Kidney glomerular epithelial cell (primary cell): ENCODE measurements at places on chromosomes 6 and 20.

GRCh38 chr6:134437376-134437775 is 119.5 kb upstream of the SGK1 start:
- DNase-seq: no peak

GRCh38 chr6:7431674-7432390 is 42.2 kb downstream of the RIOK1 start:
- DNase-seq: no peak

- DNase-seq: no peak
Observed at GRCh38 chr20:57215826-57216471, 50.5 kb downstream of the BMP7 start.

DNA sequence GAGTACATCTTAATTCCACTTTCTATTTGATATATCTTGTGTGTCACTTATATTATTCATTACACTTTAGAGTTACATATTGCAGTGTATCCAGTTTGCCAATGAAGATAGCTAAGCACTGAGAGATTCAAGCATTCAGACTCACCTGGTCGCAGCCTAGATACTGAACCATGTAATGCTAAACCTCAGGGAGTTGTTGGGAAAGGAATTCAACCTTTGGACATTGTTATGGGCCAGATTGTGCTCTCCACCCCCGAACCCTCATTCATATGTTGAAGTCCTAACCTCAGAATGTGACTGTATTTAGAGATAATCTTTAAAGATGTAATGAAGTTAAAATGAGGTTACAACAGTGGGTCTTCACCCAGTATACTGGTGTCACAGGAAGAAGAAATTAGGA is 13.8 kb upstream of the KIF16B start:
- no peak for DNase-seq

DNA sequence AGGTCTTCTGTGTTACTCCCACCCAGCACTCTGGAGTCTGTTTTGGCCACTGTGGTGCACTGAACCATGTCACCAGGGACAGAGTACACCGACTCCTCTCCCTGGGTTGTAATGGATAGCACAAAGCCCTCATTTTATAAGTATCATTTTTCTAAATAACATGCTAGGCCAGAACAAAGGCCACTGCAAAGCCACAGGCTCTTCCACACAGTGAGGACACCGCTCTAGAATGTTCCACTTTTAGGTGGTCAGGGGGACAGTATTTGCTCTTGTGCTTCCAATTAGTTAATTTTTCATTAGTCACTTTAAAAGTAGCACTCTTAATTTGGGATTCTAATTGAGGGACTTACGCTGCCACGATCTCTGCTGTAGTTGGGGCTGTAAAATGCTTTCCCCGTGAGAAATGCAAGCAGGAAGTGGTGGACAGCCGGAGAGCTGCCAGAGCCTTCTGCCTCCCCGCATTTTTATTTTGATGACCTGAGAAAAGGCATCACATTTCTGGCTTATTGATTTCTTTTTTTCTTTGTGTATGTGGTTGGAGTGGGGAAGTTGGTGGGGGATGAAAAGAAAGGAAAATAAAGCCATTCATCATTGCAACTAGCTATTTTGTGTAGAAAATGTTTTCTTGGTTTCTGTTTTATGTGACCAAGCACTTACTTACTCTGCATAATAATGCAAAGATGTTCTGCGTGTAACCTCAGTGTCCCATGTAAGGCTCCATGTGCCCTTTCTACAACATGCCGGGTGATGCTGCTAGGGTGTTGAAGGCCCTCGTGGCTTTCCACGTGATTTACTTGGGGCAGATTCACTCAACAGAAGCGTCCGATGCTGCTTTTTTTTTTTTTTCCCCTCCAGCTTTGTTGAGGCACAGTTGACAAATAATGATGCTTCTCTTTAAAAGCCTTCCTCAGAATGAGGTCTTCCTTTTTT is 195.9 kb downstream of the SASH1 start:
- DNase-seq: peak; percentile 7

GRCh38 chr6:80145921-80146320 is 39.5 kb downstream of the BCKDHB start:
- DNase-seq: no peak

GRCh38 chr20:1333462-1334369 is 4.8 kb upstream of the SDCBP2 start:
- DNase-seq: no peak

DNA sequence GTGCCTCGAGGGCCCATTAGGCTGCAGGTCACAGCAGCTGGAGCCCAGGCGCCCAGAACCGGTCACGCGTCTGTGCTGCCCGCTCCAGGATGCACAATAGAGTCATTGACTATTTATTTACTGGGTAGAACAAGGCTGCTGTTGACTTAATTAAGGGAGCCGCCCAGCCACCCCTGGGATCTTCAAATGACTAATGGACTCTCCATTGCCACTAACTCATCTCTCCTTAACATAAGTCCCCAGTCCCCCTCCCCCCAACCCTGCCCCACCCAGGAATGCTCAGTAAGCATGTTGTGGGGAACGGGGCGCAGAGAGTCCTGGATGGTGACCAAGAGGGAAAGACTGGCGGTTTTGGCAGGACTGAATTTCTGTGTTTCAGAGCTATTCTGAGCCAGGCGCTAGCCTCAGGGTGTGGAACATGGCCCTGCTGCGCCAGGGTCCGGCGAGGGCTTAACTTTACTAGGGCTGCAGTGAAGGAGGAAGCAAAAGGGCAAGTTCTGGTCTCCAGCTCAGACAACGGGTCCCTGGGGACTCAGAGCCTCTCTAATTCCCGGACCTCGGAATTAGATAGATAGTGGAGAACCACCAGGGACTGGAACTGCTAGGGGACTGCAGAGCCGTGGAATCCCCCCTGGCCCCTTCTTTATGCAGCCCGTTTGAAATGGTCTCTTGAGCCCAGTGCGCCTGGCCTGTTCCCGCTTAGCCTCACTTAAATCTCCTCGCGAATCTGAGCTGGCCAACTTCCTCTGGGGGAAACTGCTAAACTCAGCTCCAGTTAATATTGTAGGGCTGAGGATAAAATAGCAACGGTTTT is 1.5 kb upstream of the GRIK2 start:
- no peak for DNase-seq

GRCh38 chr6:71651636-71652035 is 234.7 kb upstream of the RIMS1 start:
- no peak for DNase-seq

DNA sequence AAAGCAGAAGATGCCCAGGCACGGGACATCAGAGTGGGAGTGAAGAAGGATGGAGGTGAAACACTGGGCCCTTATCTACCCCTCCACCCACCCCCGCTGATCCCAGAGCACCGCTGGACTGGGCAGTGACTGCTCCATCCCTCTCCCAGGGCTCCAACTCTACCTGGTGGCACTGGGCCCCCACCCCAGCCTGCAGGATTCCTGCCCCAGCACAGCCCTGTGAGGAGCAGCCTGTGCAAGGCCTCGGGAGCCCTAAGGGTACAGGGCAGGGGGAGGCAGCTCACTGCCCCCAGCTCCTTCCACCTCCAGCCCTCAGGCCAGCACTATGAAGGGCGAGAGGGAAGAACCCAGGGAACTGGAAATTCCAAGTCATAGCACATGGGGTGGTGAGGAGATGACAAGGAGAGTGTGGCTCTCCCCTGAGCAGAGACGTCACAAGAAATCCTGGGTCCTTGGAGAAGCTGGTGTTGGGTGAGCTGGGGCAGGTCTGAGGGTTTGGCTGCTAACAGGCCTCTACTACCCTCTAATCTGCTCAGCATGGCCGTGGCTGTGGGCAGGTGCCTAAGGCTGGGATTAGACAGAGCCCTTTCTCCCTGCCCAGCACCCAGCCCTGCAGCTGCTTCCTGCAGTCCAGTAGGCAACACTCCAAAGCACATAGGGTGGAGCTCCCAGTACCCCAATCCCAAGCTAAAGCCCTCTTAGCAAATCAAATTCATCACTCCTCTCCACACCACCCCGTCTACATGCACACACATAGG is 3.5 kb downstream of the CST3 start:
- DNase-seq: no peak

- no peak for DNase-seq
Observed at GRCh38 chr6:70396796-70397729, 16.2 kb upstream of the FAM135A start.

GRCh38 chr20:16575390-16576140 is 2.3 kb upstream of the KIF16B start:
- DNase-seq: no peak

DNA sequence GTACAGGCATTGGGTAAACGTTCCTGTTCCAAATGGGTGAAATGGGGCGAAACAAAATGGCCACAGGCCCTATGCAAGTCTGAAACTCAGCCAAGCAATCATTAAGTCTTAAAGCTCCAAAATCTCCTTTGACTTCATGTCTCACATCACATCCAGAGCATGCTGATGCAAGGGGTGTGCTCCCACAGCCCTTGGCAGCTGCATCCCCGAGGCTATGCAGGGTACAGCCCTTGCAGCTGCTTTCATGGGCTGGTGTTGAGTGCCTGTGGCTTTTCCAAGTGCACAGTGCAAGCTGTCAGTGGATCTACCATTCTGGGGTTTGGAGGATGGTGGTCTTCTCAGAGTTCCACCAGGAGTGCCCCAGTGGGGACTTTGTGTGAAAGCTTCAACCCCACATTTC is 270.0 kb upstream of the CDYL start:
- no peak for DNase-seq

GRCh38 chr6:17921454-17921853 is 66.0 kb downstream of the KIF13A start:
- no peak for DNase-seq

GRCh38 chr6:157469378-157469777 is 88.4 kb downstream of the ZDHHC14 start:
- no peak for DNase-seq

DNA sequence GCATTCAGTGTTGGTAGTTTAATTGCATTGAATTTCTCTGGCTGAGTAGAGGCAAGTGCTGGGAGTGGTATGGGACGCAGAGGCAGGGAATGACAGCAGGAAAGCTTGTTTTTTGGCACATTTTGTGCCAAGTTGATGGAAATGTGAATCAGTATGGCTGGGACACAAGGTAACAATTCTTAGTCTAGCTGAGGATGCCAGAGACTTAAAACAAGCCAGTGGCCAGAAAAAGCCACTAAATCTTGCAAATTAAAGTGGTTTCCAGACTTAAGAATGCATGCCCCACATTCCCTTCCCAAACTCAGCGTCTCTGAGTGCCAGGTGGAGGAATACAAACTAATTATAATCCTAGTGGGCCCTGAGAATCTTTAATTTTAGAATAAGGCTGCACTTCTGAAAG is 35.9 kb downstream of the PPARD start:
- no peak for DNase-seq

GRCh38 chr20:44070139-44070900 is 116.7 kb downstream of the JPH2 start:
- DNase-seq: no peak

GRCh38 chr20:8246153-8246552 is 114.1 kb downstream of the PLCB1 start:
- no peak for DNase-seq

DNA sequence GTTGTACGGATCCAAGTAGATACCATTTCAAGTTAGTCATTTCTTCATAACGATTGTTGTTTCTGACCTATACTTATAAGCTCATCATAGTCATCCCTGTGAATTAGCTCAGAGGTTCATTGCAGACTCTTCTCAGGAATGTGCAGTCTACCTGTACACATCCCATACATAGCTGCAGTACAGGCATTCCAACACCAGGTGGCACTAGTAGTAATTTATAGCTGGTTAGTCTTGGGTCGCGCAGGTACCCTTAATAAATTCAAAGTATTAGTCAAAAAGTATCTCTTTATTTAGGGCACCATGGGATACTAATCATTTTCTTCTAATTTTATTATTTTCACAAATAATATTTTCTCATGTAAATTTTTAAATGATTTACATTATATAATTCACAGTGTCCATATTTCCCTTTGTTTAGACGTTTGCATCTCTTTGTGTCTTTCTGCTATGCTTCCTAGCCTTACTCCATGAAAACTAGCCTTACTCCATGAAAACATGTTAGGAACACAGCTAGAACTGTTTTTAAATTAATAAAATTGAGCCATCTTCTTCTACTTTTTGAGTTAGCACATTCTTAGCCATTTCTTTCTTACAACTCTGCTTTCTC is 128.6 kb upstream of the FAM83B start:
- DNase-seq: peak; percentile 23

DNA sequence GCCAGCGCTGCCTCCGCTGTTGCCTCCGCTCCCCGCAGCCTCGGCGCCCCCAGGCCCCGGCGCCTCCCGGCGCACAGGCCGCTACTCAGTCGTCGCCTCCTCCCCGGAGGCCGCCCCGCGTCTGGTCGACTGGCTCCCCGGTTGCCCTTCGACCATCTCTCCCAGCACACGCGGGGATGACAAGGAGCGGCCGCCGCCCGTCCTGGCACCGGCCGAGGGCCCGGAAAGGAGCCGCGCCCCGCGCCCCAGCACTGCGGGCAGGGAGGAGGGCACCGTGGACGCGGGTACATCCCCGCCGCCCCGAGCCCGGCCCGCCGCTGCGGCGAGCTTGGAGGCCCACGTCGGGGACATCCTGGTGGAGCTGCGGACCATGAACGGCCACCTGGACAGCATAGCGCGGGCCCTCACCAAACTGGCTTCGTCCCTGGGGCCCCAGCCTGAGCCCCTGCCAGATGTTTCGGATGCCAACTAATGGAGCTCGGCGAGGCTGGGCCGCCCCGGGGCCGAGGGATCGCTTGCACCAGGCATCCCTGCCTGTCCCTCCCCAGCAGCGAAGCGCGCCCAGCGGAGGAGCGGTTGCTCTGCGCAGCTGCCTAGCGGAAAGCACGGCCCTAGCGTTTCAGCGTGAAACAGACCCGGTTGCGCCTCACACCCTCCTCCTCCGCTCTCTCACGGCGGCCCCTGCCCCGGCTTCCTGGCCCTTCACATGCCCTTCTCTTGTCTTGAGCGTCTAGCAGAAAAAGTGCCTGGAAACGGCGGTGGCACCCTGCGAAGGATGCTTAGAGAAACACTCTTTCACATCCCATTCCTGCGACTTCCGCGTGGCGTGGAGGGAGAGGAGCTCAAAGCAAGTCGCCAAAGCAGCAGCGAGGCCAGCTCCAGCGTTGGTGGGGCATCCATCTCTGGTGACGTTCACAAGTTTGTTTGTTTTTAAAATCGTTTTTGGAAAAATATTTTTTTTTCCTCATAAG is 285.8 kb upstream of the SUPT3H start:
- DNase-seq: no peak

GRCh38 chr20:33296206-33296605 is 13.2 kb downstream of the BPIFB1 start:
- no peak for DNase-seq

DNA sequence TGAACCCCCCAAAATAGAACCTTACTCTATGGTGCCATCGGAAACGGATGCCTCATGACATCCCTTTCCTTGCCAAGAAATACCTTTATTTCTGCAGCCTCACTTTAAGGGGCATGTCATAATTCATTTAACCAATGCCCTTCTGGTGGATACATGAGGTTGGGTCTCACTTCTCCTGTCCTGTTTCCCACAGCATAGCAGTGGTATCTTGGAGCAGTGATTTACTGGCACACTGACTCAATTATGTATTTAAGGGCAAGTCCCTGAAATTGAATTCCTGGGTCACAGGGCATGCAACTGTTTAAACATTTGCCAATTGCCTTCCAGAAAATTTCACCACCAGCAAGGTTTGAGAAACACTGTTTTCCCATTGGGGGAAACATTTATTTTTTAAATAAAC is 639 bp upstream of the LBP start:
- DNase-seq: no peak

- DNase-seq: no peak
Observed at GRCh38 chr20:63360850-63361518, at the start of gene CHRNA4. Gene CHRNA4, minus strand, starts transcription at chr20:63361349. Its CDS starts 184 bp downstream, at chr20:63361165.
